ENCODE measurements at places on chromosomes 13 and 19.

DNA sequence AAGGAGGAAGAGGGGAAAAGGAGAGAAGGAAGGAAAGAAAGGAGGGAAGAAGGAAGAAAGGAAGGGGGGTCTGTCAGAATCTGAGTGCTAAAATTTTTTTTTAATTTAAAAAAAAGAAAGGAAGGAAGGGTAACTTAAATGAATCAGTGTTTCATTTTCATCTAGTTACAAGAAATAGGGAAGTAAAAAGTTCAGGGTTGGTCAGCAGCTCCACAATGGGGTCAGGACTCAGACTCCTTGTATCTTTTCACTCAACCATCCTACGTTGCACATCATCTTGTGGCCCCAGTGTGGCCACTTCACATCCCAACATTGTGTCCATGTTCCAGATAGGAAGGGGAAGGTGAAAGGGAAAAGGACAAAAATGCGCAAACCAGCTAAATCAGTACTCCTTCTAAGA is 14.3 kb upstream of the FNDC3A start:
- ATAC-seq = no peak

GRCh38 chr13:52179925-52180324 is 20.5 kb upstream of the NEK3 start:
- ATAC-seq = no peak

DNA sequence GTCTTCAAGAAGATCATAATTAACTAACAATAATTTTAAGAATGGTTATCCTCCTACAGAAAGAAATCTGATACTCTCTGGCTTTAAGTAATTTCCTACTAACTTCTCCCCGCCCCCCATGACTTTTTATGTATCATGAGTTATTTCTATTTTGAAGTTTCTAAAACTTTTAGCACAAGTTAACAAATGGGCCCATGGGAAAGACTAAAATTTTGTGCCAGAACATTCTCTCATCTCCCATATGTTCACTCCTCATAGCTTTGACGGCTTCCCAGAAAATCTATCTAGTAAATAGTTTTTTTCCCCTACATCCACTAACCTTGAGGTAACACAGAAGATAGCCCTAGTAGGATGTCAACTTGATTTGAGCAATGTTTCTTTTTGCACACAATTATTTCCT is 148.3 kb downstream of the POSTN start:
- no peak for ATAC-seq

GRCh38 chr13:22461854-22462490 is 718.8 kb upstream of the SGCG start:
- ATAC-seq = no peak

DNA sequence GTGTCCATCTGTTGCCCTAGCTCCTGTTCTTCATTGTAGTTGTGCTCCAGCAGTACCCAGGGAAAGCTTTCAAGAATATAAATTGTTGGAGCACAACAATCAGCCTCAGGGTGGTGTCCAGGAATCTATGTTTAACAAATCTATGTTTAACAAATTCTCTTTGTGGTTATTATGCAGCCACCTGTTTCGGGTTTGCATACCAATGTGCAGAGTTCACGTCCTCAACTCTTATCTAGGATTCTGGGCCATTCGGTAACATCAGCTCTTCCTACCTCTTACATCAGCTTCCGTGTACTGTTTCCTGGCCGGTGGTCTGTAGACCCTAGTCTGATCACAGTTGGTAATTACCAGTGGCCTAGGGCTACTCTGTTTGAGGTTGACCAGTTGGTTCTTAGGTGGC is 17.0 kb downstream of the MTUS2 start:
- no peak for ATAC-seq

DNA sequence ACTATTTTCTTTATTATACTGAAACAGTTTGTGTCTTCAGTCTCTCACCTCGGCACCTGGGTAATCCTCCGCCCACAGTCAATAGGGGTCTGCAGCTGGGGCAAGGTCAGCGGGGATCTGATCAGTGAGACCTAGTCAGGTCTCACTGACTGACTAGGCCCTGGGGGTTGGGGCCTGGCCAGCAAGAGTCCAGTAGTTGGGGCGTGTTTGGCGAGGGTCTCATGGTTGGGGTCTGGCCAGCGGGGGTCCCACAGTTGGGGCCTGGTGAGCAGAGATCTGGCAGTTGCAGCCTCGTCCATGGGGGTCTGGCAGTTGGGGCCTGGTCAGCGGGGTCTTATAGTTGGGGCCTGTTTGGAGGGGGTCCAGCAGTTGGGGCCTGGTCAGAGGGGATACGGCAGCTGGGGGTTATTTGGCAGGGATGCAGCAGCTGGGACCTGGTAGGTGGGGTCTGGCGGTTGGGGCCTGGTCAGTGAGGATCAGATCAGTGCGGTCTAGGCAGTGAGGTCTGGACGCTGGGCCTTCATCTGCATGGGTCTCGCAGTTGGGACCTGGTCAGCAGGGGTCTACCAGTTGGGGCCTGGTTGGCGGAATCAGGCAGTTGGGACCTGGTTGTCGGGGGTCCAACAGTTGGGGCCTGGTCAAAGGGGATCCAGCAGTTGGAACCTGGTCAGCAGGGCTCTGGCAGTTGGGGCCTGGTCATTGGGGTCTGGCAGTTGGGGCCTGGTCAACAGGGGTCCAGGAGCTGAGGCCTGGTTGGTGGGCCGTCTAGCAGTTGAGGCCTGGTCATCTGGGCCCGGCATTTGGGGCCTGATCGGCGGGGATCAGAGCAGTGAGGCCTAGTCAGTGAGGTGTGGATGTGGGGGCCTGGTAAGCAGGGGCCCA is 61.1 kb upstream of the TPM4 start:
- ATAC-seq = no peak
